Daoy (cell line): ENCODE measurements at places on chromosomes 1 and 21. TPM values are rescaled to one million over a fixed set of nuclear protein-coding genes. Genes with fewer than 3 reads are reported as not detected.

AGT gene
- total RNA-seq, result not detected in 2 replicates

- DNase-seq, result no peak
Observed at GRCh38 chr1:219534991-219535390, 77.9 kb downstream of the ZC3H11B start.

GRCh38 chr1:18882486-18882885 is 19.9 kb downstream of the ALDH4A1 start:
- DNase-seq, result no peak

DNA sequence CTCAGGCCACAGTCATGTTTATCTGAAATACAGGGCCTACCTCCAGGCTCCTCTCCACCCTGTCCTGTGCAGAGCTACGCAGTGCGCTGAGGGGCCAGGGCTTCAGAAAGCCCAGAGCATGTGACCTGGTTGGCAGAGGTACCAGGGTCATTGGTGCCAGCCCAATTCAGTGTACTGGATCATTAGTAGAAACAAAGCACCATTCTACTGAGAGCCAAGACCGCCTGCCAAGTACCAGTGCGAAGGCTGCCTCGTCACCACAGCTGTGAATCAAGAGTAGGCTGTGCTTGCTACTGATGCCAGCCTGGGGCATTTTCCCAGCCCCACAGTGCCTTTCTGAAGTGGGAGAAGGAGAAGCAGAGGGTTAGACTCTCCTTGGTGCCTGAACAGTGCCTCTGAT is 59.8 kb downstream of the CAPN9 start:
- no peak for DNase-seq

DNA sequence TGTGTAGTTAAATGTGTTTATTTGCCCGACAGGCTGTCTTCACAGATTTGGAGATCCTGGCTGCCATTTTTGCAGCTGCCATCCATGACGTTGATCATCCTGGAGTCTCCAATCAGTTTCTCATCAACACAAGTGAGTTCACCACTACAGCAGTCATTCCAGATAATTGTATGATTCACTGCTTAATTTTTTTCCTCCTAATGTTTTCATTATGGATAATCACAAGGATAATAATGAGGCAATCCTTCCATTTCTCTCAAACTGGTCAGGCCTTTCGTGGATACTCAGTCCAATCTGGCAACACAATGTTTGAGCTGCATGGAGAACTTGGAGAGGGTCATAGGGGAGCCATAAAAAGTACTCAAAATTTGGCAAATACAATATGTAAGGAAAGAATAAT is 168.3 kb upstream of the SGIP1 start:
- no peak for DNase-seq

GRCh38 chr1:78526496-78526895 is 35.7 kb downstream of the PTGFR start:
- no peak for DNase-seq

DNA sequence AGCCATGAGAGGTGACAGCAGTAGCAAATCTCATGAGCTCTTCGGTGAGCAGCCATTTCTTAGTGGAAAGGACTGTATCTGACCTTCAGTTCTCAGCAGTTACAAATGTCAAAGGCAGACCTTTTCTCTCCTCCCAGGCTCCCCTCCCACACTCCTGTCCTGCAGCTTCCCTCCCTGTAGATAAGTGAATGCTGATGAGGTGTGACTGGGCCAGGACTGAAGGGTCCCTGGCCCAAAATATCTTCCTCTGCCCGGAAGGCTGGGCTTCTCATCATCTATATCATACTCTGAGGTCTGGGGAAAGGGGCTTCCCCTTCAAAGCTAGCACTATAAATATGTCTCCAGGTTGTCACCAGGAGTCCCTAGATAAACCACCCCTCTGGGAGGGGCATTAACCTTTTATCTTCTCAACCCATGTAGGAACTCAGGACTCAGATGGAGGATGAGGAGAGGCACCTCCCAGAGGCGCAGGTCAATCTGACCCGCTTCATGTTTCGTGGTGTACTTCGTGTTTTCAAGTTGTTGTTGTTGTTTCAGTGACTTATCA is 3.6 kb upstream of the ADAMTSL4 start:
- no peak for DNase-seq

DNA sequence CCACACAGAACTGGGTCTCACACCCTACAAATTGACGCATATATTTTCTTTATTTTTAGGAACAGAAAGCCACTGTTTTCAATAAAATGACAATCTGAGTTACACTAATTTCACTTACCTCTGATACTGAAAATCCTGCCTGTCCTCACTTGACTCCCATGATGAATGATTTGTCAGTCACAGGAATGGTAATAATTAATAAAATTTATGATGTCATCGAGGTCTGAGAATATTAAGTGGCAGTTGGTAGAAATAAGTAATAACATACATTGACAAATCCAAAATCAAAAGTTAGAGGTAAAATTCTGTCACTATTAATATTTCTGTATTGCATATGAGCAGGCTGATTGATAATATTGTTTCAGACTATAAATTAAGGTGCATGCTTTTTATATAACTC is 418.7 kb upstream of the RGS18 start:
- DNase-seq, result no peak
